ENCODE measurements at places on chromosomes 3 and 15.

DNA sequence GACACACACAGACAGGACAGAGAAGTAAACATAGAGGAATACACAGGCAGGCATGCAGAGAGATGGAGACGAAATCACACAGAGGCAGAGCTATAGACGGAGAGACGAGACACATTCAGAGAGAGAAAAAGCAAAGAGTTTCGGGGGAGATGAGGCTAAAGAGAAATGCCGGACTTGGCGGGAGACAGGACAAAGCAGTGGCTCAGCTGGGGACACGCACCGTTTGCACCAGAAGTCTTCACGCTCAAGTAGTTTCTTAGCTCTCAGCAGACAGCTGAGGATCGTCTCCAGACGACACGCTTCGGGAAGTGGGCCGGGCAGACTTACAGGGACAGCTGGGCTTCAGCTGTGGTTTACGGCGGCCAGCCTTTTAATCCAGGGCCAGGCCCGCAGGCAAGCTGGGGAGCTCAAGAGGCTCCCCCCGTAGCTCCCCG lies 56.2 kb upstream of the DLG1 start:
- DNase-seq: no peak

DNA sequence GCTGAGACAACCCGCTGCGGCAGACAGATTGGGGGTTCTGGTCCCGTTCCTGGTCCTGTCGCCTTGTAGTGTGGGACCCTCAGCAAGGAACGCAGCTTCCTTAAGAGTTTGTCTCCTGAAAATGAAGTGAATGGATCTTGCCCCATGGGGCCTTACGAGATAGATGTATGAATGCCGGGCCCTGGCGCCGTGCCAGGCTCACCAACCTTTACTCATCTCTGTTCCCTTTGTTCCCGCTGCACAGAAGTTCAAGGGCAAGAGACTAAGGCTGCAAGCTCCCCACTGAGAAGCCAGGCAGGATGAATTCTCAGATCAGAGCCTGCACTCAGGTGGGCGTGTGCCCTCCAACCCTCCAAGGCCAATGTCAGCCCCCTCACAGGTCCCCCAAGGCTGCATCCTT lies 162.7 kb upstream of the IQSEC1 start:
- DNase-seq: no peak

DNA sequence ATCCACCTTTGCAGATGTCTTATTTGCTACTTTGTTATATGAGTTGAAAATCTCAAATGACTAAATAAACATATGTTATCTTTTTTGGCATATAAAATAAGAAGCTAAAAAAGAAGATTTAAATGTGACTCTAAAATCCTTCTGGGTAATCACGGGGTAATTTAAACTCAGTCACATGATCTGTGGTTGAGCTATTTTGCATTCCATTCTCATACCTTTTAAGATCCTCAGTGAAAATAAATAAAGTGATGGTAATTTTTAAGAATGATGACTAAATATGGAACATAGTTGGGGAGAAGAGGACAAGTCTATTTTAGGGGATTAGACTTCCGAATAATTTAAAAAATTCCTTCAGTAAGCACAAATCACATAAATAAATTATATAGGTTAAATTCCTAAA lies 1076.8 kb downstream of the TUSC7 start:
- DNase-seq: no peak

GRCh38 chr3:56290374-56290773 lies 177.9 kb downstream of the ERC2 start:
- no peak for DNase-seq

GRCh38 chr15:67025719-67026609 lies 39.4 kb upstream of the SMAD3 start:
- DNase-seq: no peak

GRCh38 chr3:58333206-58334012 lies 717 bp downstream of the PXK start:
- DNase-seq: peak; percentile 54

- DNase-seq: no peak
Measured at GRCh38 chr3:89300981-89301380, 193.6 kb downstream of the EPHA3 start.

DNA sequence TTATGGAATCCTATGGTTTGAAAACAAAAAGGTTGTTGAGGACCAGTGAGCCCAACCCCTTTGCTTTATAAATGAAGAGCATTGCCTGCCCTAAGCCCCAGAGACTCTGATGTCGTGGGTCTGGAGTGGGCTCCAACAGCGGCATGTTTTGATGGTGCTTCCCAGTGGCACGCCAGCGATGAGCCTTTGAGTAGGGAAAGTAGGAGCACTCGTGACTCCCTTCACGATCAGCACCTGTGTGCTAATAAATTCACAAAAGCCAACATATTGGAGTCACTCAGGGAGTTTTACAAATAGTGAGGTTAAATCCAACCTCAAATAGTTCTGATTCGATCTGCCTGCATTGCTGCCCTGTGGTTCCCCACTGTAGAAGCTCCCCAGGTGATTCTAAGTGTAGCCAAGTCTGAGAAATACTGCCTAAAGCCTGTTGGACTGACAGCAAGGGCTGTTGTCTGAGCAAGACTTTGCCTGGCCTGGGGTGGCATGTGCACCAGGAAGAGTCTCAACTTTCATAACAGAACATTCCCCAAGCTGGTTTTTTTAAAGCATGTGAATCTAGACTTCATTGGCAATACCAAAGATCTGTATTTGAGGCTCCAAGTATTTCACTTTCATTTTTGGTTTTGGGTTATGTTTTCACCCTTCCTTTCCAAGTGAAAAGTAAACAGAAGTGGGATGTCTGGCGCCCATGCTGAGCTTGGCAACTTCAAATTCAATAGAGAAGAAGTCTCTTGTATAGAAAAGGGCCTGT lies 9.9 kb downstream of the CCR5 start:
- DNase-seq: peak; percentile 34

DNA sequence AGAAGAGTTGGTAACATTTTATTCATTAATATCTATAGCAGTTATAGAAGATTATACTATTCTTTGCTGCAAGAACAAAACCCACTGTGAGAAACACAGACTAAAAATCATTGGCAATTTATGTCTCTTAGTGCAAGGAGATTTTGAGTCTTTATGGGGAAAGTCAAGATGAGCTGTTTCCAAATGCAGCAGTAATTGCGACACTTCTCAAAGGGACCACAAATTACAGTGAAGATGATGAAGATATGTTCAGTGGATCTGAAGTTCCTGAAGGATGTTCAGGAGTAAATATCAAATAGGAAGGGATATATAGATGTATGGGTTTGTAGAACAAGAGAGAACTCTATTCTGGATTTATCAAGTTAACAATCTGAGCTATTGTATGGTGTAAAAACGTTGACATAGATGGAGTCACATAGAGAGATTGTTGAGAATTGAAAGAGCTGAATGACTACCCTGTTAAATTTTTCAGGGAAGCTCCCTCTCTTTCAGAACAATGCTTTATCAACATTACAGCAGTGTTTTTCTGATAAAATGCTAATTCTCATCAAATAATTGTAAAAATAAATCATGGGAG lies 71.8 kb downstream of the DTWD1 start:
- no peak for DNase-seq

DNA sequence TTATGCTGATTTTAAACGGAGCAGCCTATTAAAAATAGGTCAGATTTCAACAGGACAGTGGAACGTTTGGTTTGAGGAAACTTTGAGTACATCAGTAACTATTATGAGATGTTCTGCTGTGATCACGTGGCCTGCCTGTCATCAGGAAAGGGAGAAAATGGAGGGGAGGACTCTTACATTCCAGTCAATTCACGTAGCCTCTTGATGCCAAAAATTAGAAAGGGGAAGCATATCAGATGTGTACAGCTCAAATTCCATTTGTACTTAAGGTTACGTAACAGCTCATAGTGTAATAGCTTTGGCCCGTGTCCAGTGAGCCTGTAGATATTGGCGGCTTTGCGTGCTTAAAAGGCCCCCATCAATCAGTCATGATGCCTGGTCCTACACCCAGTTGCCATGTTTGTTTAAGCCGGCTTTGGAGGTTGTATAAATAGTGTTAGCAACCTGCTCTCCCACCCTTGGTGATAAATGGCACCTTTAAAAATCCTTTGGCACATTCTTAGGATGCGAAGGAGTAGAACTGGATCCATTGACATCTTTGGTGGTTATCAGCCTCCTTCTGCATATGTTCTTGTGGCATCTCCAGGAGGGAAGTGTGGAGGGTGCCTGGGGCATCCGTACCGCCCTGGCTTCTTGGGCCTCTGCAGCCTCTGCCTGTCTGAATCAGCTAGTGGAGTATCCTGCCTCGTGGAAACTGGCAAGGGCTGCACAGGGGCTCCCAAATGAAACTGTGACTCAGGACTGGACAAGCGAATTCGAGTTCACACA lies 163.9 kb downstream of the THSD4 start:
- DNase-seq: no peak

- no peak for DNase-seq
Measured at GRCh38 chr3:129919357-129919756, 25.8 kb upstream of the TMCC1 start.

GRCh38 chr3:111071257-111072030 lies at the start of gene NECTIN3:
Gene NECTIN3, plus strand, starts transcription at chr3:111071816. Its CDS starts 202 bp downstream, at chr3:111072018.
- DNase-seq: peak; percentile 90

- DNase-seq: no peak
Measured at GRCh38 chr15:61080221-61081026, 148.7 kb downstream of the RORA start.

- peak; percentile 56 for DNase-seq
Measured at GRCh38 chr15:67146875-67147381, 81.5 kb downstream of the SMAD3 start.

- peak; percentile 47 for DNase-seq
Measured at GRCh38 chr3:195260280-195260905, 10.6 kb downstream of the XXYLT1 start.

GRCh38 chr3:153008226-153008625 lies 153.8 kb upstream of the RAP2B start:
- no peak for DNase-seq

DNA sequence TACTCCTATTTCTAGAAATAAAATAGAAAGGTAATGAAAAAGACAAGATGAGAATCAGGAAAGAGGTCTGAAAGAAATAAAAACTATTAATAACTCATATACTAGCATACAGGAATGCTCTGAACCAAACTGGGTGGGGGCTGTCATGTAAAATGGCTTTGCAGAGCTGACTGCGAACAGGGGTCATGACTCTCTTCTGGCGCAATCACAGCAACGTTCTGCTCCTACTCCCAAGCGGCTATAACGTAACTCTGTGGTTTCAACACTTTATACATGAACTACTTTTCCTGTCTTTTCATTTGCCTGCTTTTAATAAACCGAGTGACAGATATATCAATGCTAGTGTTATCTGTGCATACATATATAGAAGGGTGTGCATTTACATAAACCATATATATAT lies 116.7 kb downstream of the DLG1 start:
- no peak for DNase-seq

- DNase-seq: no peak
Measured at GRCh38 chr3:194797555-194798250, 112.0 kb downstream of the FAM43A start.

- DNase-seq: no peak
Measured at GRCh38 chr3:111751961-111752360, 107.1 kb upstream of the PHLDB2 start.

DNA sequence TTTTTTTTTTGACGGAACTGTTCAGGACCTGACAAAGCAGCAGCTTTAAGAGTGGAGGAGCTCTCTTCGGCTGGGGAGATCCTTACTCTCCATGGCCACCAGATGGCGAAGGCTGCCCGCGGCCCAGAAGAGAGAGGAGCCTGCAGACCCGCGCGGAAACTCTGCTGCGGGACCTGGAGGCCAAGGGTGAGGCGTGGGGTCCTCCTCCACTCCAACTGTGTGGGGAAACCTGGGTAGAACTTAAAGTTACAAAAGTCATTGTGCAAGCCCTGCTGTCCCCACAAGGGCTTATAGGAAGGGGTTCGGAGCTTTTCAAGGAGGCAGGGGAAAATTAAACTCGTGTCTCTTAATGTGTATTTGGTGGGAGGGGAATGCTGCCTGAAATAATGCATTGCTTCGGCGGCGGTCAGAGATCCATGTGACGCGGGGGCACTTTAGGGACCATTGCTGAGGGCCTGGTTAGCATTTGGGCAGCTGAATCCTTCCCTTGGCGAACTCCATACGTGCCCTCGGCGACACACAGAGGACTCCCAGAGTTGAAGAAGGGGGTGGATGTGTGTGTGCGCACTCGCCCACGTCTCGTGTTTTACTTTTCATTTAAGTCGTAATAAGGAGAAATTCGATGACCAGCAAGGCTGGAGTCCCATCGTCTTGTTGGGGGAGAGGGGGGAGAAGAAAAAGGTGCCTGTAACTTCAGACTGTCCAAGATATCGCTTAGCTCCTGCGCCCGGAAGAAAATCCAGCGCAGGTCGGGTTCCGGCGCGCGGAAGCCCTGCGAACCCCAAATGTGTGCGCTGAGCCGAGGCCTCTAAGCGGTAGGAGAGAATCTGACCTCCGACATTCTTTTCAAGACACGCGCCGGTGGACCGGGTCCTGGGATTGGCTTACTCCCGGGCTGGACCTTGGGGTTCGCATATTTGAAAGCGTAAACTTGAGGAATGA lies 9.7 kb downstream of the EOMES start:
- peak; percentile 84 for DNase-seq

DNA sequence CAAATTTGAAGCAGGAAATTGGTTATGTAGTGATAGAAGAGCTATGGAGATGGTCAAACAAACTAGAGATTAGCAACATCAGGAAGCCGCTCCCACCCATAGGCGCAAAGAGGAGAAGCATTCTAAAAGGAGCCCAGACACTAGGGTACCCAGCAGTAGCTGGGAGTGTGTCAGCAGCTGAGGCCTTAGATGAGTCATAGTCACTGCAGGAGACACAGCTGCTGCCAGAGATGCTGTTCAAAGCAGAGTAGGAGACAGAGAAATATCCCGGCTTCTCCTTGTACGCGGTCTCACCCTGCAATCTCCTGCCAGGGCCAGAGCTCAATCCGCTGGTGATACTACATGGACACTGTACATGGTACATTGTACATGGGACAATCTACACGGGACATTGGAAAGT lies 61.9 kb downstream of the VGLL3 start:
- DNase-seq: no peak

- no peak for DNase-seq
Measured at GRCh38 chr3:49705390-49705960, 14.0 kb downstream of the AMIGO3 start.

DNA sequence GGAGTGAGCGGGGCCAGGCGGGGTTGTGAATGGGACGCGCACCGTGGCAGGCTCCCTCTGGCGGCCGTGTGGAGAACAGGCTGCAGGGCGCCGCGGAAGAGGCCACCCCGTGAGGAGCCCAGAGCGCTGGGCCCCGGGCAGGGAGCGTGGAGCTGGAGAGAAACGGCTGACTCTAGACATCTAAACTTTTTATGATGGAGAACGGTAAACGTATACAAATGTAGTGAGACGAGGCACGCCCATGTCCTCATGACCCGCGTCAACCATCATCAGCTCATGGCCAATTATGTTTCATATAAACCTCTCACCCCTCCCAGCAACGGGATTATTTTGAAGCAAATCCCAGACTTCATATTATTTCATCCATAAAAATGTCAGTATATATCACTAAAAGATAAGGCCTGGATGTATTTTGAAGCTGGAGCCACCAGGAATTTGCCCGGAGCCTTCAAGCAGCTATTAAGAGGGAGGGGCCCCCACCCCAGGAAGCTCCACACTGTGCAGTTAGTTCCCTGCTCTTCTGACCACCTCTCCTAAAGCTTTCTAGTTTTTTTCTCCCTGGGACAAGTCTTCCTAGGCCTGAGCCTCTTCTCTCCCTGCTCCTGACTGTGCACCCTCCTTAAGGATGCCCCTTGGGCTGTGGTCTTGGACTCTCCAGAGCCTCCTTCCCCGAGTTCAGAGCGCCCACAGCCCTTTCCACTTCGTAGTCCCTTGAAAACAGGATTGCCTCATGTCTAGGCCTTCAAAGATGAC lies 149.5 kb downstream of the SMAD6 start:
- peak; percentile 83 for DNase-seq

- no peak for DNase-seq
Measured at GRCh38 chr15:69150841-69151240, 9.6 kb upstream of the GLCE start.

GRCh38 chr3:6249679-6250078 lies 611.2 kb upstream of the GRM7 start:
- no peak for DNase-seq

Data from activated naive CD4-positive, alpha-beta T cell treated with anti-CD3 and anti-CD28 coated beads, Interleukin-2, amount 10 ng/mL, durations not matched to agents 7 days and 5 days (primary cell).